ENCODE measurements at places on chromosomes 5 and 9. TPM values are rescaled to one million over a fixed set of nuclear protein-coding genes. Genes with fewer than 3 reads are reported as not detected.

PCDHGA3 gene
- 0.23 TPM for polyA plus RNA-seq

NPR3 gene
- not detected for polyA plus RNA-seq

- DNase-seq: no peak
Measured at GRCh38 chr5:2153802-2154201, 271.1 kb upstream of the IRX4 start.

DNA sequence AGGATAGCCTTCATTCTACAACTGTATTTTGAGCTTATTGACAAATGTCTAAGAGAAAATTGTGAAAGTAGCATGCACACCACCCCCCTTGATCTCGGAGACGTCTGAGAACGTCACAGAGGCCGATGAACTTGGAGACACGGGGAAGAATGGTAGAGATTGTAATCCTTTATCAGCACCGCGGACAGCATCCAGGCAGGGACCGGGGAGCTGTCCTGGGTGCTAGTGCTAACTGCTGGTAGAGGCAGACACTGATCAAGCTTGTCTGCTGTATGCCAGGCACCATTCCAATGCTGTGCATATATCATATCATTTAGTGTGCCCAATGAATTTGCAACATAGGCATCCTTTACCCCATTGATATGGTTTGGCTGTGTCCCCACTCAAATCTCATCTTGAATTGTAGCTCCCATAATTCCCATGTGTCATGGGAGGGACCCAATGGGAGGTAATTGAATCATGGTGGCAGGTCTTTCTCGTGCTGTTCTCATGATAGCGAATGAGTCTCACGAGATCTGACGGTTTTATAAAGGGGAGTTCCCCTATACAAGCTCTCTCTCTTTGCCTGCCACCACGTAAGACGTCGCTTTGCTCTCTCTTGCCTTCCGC is 98.8 kb downstream of the LHX2 start:
- peak; percentile 37 for DNase-seq

DNA sequence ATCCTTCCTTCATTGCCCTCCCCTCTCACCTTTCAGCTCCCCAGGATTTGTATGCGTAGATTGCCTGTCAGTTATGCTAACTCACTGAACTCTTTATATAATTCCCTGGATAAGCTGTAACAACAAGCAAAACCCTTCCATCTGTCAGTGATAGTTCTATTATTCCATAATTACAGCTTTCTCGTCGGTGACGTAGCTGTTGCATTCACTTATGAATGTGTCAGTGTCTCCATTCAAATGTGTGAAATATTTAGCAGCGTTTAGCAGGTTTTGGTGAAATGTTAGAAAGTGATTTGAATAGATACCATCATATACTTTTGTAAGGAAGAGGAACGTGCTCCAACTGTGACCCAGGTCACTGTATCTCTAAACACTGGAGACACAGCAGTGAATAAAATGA is 45.2 kb downstream of the PIP5K1B start:
- no peak for DNase-seq

- DNase-seq: no peak
Measured at GRCh38 chr9:109775516-109775915, 4.5 kb upstream of the PALM2AKAP2 start.

- no peak for DNase-seq
Measured at GRCh38 chr5:112109331-112110007, 309.6 kb downstream of the EPB41L4A start.

SPATA31C1 gene
- not detected for polyA plus RNA-seq

GRCh38 chr9:69130456-69131441 is 43.3 kb upstream of the TJP2 start:
- no peak for DNase-seq

- DNase-seq: no peak
Measured at GRCh38 chr9:114240647-114241558, 82.0 kb upstream of the ORM1 start.

FAM81B gene
- not detected for polyA plus RNA-seq

DBH gene
- polyA plus RNA-seq: 0.18 TPM
